EH (cell line): ENCODE measurements at places on chromosomes 5 and 9.

- no peak for DNase-seq
Observed at GRCh38 chr5:82244854-82245635, 33.1 kb downstream of the RPS23 start.

DNA sequence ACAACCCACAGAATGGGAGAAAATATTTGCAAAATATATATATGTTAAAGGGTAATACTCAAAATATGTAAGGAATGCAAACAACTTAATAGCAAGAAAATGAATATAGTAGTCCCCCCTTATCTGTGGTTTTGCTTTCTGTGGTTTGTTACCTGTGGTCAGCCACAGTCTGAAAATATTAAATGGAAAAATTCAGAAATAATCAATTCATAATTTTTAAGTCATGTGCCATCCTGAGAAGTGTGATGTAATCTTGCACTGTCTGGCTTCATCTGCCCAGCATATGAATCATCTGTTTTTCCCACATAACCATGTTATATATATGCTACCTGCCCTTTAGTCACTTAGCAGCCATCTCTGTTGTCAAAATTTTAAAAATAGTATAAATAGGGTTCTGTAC, 11.7 kb downstream of the CER1 start:
- peak; percentile 7 for DNase-seq

- DNase-seq = peak; percentile 78
Observed at GRCh38 chr5:78550891-78551290, 97.7 kb downstream of the LHFPL2 start.

GRCh38 chr5:57499262-57500050, 16.8 kb upstream of the ACTBL2 start:
- peak; percentile 60 for DNase-seq

DNA sequence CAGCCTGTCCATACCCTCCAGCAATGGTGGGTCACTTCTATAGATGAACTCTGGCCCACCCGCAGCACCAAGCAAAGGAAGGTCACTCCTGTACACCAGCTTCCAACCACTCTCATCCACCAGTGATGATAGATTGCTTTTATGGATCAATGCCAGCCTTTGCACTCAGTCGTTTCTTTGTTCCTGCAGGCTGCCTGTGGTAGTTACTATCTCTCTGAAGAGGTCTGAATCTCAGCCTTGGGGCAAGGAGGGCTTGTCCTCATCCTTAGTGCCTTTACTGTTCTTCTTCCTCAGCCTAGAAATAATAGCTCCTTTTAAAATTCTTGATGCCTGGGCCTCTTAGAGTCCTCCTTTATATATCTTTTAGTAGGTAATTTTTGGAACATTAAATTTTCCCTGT, 100.8 kb downstream of the TMC1 start:
- DNase-seq = no peak

DNA sequence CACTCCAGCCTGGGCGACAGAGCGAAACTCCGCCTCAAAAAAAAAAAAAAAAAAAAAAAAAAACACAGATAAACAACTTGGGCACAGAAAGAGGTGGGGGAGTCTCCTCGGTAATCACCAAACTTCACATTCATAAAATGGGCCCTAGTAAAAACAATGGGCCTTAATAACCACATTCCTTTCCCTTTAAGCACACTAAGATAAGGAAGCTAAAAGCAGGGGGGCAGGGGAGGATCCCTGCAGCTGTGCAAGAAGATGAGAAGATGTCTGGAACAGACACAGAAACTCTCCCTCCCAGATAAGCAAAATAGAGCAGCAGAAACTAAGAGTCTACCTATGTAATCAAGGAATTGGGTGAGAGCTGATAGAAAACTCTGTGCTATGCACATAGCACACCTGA, 111.2 kb upstream of the FAM174A start:
- no peak for DNase-seq

DNA sequence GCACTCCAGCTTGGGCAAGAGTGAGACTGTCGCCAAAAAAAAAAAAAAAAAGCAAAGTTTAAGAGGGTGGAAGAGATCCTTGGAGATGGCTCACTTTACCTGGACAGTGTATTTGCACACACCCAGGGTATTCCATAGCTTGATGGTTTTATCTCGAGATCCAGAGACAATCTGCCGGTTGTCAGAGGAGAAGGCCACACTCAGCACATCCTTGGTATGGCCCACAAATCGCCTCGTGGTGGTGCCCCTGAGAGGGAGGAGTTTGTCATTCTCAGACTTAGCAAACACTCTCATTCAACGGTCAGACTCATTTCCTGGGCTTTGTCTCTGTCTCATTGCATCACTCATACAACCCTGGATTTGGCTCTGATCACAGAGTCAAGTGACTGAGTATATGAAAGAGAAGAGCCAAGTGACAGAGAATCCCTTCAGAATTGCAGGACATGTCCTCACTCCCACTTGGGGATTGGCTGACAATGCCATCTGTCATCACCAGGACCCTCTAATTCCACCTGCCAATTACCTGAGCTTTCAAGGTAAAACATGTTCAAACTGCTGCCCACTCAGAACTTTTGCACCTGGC, 2.2 kb downstream of the RACK1 start:
- peak; percentile 85 for DNase-seq

DNA sequence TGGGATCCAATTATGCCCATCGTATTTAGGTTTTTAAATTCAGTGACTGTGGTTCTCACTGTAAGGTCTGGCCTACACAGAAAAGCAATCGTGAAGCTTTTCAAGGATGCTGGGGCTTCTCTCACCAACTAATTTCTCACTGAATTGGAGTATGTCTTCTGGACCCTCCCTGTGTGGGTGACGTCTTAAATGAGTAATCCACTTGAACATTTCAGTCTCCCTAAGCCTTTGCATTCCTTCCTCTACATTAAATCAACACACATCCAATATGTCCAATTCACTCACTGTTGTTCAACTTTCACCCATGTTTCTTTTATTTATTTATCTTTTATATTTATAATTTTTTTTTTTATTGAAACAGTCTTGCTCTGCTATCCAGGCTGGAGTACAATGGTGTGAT, 12.5 kb upstream of the BTF3 start:
- peak; percentile 26 for DNase-seq

DNA sequence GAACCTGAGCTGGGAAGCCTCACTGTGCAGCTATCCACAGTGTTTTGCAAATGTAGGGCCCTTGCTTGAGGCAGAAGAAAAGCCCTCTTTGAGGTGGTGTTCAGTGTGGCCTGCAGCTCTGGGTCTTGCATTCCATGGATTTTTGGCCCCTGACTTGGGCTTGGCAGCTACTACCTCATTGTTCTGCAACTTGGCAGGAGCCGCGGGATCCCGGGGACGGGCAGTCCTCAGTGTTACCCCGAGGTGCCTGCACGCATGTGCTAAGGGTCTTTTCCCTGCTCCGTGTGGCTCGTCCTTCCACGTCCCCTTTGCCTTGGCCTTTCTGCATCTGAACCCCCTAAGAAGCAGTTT, 39.8 kb downstream of the NEK6 start:
- DNase-seq = peak; percentile 97

- no peak for DNase-seq
Observed at GRCh38 chr9:126421567-126422428, 95.2 kb downstream of the MVB12B start.

GRCh38 chr9:112665347-112665746, 52.6 kb downstream of the INIP start:
- DNase-seq = peak; percentile 53

GRCh38 chr9:123174887-123175518, 93.4 kb downstream of the STRBP start:
- DNase-seq = no peak

GRCh38 chr9:134965411-134965810, 47.7 kb upstream of the FCN1 start:
- no peak for DNase-seq

GRCh38 chr9:68747043-68747533, 42.0 kb downstream of the PIP5K1B start:
- peak; percentile 9 for DNase-seq

DNA sequence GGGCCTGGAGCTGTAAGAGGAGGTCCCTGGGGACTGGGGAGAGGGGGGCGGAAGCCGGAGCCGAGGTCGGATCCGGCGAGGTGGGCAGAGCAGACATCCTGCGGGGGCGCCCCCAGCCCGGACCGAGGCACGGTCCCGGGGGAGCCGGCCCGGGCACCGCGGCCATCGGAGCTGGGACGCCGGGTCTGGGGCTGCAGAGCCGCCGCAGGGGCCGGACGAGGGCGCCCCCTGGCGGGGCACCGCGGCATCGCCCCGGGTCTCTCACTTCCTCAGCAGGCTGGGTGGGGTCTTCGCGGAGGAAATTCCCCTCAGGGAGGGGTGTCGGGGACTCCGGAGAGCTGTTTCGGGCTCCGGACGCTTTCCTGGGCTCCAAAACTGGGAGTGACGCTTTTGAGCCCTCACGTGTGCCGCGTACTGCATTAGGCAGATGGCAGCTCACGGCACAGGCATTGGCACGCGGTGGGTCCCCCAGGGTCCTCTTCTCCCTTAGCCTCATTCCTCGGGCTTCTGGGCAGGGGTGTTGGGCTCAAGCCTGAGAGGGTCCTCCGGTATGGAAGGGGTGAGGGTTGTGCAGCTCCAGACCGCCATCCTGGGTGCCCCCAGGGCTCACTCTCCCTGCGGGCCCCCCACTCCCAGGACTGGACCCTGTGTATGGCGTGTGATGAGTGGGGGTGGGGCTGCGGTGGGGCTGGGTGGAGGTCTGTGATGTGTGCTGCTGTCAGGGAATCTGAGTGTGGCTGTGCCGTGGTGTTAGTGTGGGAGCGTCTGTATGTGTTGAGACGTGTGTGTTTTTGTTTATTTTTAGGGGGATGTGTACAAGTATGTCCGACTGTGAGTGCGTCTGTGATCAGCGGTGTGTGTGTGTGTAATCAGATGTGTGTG, 29.6 kb downstream of the LHX2 start:
- peak; percentile 36 for DNase-seq

DNA sequence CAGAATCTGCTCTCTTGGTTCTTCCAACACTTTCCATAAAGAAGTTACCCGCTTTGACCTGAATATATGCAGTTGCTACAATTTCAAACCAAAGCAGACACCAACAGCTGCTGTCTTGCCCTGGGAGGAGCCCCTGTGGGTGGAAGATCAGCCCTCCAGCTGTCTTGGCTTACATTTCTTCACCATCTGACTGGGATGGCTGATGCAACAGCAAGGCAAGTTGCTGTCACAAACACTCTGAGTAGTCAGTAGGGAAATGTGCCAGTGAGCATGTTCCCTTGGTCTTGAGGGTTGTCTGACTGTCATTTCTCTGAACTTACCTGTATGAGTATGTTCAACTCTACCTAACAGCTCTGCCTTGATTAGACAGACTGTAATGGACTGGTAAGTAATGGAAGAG, 152.9 kb downstream of the SGCD start:
- peak; percentile 74 for DNase-seq

DNA sequence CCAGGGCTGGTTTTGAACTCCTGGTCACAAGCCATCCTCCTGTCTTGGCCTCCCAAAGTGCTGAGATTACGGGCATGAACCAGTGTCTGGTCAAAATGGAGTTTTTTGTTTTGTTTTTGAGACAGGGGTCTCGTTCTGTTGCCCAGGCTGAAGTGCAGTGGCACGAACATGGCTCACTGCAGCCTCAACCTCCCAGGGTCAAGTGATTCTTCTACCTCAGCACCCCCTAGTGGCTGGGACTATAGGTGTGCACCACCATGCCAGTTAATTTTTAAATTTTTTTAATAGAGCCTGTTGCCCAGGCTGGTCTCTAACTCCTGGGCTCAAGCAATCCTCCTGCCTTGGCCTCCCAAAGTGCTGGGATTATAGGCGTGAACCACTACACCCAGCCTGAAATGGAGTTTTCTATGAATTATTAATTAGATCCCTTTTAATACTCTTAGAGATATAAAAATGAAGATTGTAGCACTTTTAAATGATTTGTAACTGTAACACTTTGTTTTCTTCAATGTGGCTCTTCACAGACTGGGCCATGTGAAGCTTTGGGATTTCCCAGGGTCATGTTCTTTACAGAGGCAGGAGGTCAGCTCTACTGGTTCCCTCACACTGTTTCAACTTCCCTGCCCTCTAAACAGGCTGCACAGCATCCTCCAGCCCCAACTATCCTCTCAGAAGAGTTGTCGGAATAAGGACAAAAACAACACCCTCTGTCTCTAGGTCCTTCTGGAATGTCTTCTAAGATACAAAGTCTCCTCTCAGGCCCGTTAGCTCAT, 32.7 kb upstream of the SPARC start:
- DNase-seq = peak; percentile 72

DNA sequence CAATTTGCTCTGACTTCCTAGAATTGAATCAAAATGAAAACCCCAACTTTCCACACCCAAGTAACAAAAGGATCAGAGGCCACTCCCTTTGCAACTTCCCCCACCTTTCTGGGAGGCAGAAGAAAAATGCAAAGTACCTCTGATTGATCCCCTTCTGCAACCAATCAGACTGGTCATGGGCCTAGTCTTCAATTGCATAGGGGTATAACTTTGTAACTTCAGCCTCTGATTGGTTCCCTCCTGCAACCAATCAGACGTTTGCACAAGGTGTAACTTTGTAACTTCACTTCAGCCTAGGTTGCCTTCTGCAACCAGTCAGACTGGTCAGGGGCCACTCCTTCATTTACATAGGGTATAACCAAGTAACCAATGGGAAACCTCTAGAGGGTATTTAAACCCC, 38.3 kb upstream of the CNOT6 start:
- DNase-seq = no peak

- DNase-seq = no peak
Observed at GRCh38 chr9:77463151-77463550, 185.0 kb downstream of the GNA14 start.

DNA sequence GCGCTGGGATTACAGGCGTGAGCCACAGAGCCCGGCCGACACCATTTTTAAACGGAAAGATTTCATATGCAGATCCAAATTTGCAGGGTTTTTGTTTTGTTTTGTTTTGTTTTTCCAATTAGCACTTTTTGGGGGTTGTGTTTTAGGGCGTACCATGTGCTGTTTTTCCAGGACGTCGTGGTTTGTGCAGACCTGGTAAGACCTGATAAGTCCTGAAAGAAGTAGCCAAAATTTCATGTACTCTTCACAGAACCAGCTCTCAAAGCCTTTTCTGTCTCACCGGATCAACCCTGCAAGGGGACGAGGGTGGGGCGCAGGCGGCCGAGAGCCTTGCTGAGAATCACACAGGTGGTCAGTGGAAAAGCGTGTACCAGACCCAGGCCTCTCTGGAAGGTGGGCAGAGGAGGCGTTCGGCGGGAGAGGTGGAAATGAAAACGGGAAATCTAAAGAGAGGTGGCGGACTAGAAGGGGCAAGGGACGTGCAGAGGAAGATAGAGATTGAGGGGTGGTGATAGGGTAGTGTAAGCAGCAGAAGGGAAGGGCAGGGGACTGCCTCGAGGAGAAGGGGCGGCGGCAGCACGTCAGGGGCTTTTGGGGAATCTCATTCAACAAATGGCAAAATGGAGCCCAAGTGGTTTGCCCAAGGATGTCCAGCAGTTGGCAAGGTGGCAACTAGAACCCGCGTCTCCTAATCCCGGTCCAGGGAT, 1.1 kb upstream of the FAF2 start:
- no peak for DNase-seq

- peak; percentile 86 for DNase-seq
Observed at GRCh38 chr9:35521708-35522107, 31.8 kb downstream of the RUSC2 start.

DNA sequence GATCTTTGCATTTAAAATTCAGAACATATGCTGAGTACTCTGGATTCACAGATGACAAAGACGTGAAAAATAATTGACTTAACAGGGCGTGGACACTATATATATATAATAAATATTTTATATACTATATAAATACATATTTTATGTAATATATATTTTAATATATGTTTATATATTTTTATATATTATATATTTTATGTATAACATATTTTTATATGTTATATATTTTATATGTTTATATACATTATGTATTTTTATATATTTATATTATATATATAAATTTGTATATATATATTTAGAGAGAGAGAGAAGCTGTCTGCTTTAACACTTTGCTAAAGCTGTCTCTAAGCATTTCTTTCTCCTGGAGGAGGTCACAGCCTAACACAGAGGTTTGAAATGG, 113.1 kb downstream of the INIP start:
- DNase-seq = no peak
